T-helper 2 cell (primary cell): ENCODE measurements at places on chromosomes 6 and 20.

DNA sequence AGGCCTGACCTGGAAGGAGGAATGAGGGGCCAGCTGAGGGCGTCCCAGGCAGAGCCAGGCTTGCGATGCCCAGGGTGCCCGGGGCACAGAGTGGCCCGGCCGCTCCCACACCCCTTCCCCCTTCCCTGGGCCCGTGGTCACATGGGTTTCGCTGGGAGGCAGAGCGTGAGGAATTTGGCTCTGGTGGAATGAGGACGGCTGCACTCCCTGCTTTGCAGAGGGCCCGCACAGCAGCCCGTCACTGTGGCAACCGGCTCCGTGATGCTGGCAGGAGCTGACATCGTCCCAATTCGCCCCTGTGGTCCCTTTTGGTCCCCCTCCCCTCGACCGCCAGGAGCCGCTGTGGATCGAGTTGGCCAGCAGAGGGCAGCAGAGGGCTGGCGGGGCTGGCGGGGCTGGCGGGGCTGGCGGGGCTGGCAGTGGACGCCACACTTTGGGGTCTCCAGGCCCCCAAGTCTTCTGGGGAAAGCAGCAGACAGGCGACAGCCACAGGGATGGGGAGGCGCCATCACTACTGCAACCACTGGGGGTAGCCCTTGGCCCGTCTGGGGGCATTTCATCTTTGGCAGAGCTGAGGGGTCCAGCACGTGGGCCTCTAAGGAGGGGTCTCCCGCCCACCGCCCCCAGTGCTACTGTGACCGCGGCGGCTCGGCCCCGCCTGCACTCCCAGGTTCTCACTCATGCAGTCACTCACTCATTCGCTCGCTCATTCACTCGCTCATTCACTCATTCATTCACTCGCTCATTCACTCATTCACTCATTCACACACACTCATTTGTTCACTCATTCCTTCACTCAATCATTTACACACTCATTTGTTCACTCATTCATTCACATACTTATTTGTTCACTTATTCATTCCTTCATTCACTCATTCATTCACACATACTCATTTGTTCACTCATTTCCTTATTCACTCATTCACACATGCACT, 49.7 kb upstream of the BHLHE23 start:
- peak; percentile 32 for DNase-seq

DNA sequence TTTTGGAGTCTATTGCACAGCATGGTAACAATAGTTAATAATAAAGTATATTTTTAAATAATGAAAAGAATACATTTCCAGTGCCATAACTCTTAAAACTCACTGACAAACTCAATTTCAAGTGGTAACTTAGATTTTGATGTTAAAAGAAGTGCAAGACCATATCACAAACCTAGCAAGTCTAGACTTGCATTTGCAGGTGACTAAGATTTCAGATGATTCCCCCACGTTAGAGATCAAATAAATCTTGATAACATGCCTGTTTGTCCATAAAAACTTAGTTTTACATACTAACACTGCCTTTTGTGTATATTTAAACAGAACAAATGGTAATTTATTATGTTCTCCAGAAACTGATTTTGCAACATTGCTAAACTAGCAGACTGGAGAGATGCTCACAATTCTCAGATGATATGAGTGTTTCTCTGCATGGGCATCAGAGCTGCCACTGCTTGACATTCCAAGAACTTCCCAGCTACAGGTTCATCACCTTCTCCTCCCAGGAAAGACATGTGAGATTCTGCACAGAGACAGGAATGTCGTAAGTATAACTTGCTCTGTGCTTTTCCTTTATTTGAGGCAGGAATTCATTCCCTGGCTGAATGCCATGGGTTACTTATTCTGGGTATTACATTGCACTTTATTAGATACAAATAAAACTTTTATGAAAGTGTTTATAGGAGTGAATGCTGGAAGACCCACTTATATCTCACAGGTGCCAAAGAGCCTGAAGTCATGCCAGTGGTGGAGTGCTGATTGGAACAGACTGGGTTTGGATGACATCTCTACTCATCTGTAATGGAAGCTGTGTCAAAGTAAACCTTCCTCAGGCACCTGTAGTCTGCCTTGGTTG, 160.2 kb upstream of the FOXA2 start:
- DNase-seq: no peak

- no peak for DNase-seq
Measured at GRCh38 chr20:63005365-63005861, 1.4 kb downstream of the BHLHE23 start.

DNA sequence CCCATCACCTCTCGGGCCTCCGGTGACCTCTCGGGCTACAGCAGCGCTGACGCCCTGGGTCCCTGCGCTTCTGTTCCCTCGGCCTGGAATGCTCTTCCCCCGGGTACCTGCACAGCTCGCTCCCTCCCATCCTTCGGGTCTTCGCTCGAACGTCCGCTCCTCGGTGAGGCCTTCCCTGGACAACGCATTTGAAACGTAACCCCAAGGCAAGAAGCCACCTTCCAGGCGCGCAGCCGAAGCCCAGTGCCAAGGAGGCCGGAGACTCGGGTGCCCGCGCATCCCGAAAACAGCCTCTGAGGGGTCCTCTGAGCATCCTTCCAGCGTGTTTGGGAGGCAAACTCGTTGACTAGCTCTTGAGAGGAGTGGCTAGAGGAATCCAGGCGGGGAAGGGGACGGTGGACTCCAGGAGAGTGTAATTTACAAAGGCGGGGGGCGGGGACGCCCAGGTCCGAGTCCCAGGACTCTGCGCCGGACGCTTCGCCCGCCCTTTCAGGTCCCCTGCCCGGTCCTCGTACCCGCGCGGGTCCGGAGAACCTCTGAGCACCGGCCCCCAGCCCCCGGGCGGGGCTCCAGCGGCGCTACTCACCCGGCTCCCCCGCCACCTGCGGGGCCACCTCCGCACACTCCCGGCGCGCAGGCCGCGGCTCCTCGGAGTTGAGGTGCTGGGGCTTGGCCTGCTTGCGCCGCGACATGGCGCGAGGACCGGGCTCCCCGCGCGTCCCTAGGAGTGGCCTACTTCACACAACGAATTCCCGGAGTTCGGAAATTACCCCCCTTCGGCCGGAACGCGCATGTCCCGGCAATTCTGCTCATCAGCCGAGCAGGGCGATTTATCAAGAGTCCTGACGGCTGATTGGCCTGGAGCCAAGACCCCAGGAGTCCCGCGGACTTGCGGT, 86.8 kb downstream of the ZFP64 start:
- no peak for DNase-seq

DNA sequence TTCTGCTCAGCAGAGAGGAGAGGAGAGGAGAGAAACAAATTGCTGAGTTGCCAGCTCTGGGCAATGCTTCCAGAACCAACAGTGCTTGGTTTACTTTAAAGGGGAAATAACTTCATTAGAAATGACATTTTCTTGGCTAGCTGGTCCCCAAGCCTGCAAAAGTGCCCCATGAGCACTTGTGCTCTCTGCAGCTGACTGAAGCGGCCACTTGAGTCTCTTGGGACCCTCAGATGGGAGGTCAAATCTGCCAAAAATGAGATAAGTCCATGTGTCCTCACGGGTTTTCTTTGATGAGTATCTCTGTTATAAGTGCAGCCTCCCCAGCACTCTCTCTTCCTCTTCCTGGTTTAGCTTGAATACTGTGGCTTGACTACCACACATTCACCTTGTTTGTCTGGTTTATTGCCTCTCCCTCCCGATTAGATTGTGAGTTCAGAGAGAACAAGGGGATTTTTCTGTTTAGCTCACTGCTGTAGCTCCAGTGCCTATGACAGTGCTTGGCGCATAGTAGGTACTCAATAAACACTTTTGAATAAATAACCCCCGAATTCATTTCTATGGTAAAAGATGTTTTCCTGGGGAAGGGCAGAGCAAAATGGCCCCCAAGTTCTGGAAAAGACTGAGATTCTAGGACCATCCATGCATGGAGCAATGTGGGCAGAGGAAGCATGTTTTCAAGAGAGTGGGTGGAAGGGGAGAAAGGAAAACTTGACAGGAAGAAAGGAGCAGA, 7.0 kb upstream of the RIN2 start:
- no peak for DNase-seq

GRCh38 chr6:128600397-128600951, 80.1 kb upstream of the PTPRK start:
- DNase-seq: no peak

GRCh38 chr6:44024574-44025219, 102.6 kb downstream of the MRPL14 start:
- peak; percentile 25 for DNase-seq

GRCh38 chr20:1567392-1568162, 10.1 kb upstream of the SIRPD start:
- no peak for DNase-seq

GRCh38 chr6:16555550-16555949, 205.7 kb downstream of the ATXN1 start:
- DNase-seq: no peak

GRCh38 chr6:161354956-161355355, 81.1 kb upstream of the AGPAT4 start:
- no peak for DNase-seq

DNA sequence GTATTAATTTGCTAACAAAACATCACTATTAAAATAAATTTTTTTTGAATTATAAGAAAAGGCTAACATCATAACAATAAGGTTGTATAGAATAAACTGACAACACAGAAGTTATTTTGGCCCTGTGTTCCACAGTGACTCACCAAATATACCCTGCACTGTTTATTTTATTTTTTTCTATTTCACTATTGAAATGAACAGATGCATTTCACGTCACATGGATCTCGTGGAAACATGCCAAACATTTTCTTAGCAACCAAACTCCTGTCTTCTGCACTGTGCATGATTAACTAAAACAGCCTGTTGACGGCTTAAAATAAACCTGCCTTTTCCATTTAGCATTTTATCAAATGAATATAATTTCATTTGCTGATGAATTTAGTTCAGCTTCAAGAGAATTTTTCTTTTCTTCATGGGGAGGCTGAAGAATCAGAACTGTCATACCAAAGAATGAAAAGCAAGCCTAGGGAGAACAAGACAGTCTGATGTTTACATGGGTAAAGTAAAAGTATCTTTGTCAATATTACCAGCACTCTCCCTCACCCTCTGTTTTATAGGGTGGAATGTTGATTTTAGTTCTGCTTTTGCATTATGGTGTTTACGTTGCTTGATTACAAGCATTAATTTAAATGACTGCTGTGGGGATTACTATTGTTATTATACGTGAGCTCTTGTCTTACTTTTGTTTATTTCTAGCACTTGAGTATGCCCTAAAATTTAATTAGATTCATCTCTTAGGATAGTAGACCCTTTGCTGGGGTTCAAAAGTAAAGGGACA, 115.3 kb downstream of the LCA5 start:
- no peak for DNase-seq

DNA sequence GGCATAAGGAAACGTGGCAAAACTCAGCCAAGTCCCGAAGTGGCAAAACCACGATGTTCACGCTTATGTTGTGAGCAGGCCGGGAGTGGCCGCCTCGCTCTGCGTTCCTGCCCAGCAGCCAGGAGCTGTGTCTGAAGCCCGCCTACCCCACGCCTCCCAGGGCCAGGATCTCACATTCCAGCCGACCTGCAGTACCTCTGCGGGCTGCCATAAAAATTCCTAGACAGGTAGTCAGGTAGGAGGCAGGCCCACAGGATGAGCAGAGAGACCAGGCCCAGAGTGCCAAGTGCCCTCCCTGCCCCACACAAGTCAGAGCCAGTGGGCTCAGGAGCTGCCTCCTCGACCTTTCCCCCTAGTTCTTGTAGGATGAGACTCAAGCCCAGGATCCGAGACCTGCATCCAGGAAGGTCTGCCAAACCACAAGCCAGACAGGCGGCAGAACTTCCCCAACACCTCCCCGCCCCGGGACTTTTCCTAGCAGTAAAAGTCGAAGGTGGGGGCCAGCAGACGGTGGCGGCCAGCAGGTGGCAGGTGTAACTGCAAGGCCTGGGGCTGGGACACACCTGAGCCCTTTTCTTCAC, 16.7 kb downstream of the PMEPA1 start:
- no peak for DNase-seq

GRCh38 chr6:131382631-131383030, 190.4 kb upstream of the ARG1 start:
- DNase-seq: no peak

DNA sequence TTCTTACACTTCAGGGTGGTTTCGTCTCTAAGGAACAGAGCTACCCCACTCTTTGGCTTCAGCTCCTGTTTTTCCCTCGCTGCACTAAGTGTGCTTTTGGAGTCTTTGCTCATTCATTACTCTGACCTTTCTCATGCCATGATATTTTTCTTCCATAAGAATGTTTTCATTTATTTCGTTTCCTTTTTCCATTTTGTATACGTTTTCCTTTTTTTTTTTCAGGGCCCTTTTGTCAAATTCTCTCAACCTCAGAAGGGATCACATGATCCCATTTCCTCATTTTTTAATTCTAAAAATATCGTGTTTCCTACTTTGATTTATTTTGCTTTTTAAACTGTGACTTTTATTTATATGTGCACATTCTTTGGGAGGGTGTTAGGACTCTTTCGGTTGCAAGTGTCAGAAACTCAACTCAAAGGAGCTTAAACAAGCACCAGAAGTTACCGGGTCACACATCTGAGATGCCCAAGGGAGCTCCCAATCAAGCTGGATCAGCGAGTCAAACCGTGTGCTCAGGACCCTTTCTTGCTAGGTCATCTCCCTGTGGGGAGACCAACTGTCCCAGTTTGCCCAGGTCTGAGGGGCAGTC, 40.6 kb downstream of the GCNT2 start:
- no peak for DNase-seq

DNA sequence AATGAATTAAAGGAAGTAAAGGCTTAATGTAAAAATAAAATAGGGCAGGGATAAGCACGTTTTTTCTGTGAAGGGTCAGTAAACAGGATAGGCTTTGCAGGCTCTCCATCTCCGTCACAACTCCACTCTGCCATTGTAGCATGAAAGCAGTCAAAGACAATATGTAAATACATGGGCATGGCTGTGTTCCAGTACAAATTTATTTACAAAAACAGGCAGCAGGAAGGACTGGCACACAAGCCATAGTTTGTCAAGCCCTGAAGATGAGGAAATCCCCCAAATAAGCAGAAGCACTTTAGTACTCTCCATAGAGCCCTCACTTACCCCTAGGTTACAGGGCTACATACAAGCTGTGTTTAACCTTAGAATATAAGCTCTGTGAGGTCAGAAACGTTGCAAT, 8.9 kb upstream of the FBXO9 start:
- no peak for DNase-seq

DNA sequence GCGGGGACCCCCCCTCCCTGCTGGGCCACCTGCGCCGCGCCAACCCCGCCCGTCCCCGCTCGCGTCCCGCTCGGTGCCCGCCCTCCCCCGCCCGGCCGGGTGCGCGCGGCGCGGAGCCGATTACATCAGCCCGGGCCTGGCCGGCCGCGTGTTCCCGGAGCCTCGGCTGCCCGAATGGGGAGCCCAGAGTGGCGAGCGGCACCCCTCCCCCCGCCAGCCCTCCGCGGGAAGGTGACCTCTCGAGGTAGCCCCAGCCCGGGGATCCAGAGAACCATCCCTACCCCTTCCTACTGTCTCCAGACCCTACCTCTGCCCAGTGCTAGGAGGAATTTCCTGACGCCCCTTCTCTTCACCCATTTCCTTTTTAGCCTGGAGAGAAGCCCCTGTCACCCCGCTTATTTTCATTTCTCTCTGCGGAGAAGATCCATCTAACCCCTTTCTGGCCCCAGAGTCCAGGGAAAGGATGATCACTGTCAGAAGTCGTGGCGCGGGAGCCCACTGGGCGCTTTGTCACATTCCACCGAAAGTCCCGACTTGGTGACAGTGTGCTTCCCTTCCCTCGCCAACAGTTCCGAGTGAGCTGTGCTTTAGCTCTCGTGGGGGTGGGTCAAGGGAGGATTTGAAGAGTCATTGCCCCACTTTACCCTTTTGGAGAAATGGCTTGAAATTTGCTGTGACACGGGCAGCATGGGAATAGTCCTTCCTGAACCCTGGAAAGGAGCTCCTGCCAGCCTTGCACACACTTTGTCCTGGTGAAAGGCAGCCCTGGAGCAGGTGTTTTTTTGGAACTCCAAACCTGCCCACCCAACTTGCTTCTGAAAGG, 2.1 kb downstream of the VEGFA start:
- DNase-seq: peak; percentile 48

GRCh38 chr20:41330343-41330720, 10.3 kb upstream of the LPIN3 start:
- DNase-seq: no peak
